ENCODE measurements at places on chromosomes 2 and 18. TPM values are rescaled to one million over a fixed set of nuclear protein-coding genes. Genes with fewer than 3 reads are reported as not detected.

DNA sequence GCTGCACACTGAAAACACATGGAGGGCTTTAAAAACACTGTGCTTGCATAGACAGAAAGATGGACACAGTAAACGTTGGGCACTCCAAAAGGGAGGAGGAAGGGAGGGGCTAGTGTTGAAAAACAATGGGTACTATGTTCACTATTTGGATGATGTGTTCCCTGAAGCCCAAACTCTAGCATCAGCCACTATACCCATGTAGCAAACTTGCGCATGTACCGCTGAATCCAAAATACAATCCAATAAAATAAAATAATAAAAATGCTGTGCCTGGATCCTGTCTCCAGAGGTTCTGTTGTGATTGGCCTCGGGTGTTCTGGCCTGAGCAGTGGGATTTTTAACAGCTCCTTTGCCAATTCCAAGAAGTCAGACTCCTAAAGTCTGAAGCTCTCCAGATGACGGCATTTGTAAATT is 166.0 kb downstream of the TMEM182 start:
- no peaks in the 10 kb centered on the region for H3K4me1 ChIP-seq
- no peak overlapping the region for H3K4me3 ChIP-seq
- H3K36me3 ChIP-seq, result no peaks in the 10 kb centered on the region
- no peak overlapping the region for H3K27ac ChIP-seq

NOSTRIN gene
- not detected for polyA plus RNA-seq

- no peak for DNase-seq
Observed at GRCh38 chr2:40284797-40285196, 167.1 kb downstream of the SLC8A1 start.

GRCh38 chr18:21257386-21257785 is 15.4 kb downstream of the GREB1L start:
- no peak overlapping the region for H3K4me3 ChIP-seq
- peaks cover 2% of the 10 kb centered on the region for H3K27me3 ChIP-seq
- no peak overlapping the region for H3K27ac ChIP-seq
- no peaks in the 10 kb centered on the region for H3K4me1 ChIP-seq
- H3K36me3 ChIP-seq, result no peaks in the 10 kb centered on the region
- DNase-seq, result no peak

- DNase-seq, result no peak
- no peaks in the 10 kb centered on the region for H3K36me3 ChIP-seq
- H3K4me1 ChIP-seq, result no peaks in the 10 kb centered on the region
- H3K4me3 ChIP-seq, result no peak overlapping the region
Observed at GRCh38 chr2:139610512-139610911, 830.3 kb upstream of the NXPH2 start.

TCF4 gene
- 0.92 TPM for polyA plus RNA-seq

GRCh38 chr2:33225350-33225749 is 251.1 kb upstream of the RASGRP3 start:
- H3K27me3 ChIP-seq, result no peaks in the 10 kb centered on the region
- H3K4me1 ChIP-seq, result no peaks in the 10 kb centered on the region
- no peak for DNase-seq
- H3K36me3 ChIP-seq, result no peaks in the 10 kb centered on the region
- no peak overlapping the region for H3K4me3 ChIP-seq

M1AP gene
- 0.10 TPM for polyA plus RNA-seq

DNA sequence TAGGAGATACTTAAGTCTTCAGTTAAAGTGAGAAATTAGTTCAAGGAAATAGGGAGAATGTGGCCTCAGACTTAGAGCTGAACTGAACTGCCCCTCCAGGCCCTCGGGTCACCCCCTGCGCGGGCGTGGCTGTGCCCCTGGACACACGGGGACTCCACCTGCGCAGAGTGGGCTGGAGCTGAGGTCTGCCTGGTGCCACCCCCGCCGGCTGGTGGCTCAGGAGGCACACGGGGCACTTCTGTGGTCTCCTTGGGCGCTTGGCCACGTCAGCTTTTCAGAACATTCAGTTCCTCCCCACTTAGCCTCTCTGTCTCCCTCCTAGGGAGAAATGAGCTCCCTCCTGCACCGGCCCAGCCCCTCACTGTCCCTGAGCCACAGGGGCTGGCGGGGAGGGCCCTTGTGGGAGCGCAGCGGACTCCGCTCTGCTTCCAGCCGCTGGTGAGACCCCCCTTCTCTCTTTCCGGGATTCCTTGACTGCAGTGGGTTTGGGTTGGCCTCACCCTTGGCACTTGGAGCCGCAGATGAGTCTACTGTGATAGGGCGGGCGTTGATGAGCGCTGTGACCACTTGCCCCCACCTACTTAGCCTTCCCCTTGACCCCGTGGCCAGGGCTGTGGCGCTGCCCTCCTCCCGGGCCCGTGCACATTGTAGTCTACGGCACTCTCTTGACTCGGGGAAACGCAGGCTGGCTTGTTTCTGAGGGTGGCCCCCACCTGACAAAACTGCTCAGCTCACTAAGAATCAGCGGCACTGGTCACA is 18.2 kb upstream of the PDIA6 start:
- no peaks in the 10 kb centered on the region for H3K36me3 ChIP-seq
- H3K27me3 ChIP-seq, result peaks cover 32% of the 10 kb centered on the region
- H3K27ac ChIP-seq, result no peak overlapping the region
- no peak for DNase-seq
- H3K4me3 ChIP-seq, result no peak overlapping the region

Measured in naive thymus-derived CD8-positive, alpha-beta T cell (primary cell).